ENCODE measurements at places on chromosomes 5 and 9.
A peak's percentile ranks its signal among the peaks of the same experiment; 100 is the strongest.

DNA sequence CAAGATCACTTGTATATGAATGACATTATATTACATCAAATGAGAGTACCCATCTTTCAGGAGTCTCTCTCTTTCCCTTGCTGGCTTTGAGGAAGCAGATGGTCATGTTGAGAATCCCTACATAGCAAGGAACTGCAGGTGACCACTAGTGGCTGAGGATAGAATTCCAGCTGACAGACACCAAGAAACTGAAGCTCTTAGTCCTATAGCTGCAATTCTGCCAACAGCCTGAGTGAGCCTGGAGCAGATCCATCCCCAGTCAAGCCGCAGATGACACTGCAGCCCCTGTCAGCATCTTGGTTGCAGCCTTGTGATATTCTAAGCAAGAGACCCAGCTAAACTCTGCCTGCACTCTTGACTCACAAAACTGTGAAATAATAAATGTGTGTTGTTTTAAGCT, 531.5 kb downstream of the CSNK1G3 start:
- DNase-seq: no peak

GRCh38 chr5:32421075-32421474, 23.5 kb downstream of the ZFR start:
- no peak for DNase-seq

GRCh38 chr9:119009249-119009648, 360.0 kb downstream of the BRINP1 start:
- DNase-seq: no peak

DNA sequence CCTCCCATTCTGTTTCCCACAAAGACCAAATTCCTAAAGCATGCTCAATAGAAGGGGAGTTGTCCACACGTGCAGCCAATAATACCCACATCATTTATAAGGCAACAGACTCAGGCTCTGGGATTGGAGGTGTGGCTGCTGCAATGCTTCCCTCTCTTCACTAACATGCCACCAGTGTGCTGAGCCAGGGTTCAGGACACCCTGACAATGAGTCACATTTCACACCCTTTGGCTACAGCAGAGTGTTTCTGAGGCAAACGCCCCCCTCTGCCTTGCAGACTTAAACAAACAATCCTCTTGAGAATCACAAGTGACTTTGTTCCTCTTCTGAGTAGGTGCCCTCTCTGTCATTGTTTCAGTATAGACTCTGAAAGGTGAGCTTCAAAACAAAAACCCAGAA, 189.3 kb upstream of the TLE4 start:
- no peak for DNase-seq

DNA sequence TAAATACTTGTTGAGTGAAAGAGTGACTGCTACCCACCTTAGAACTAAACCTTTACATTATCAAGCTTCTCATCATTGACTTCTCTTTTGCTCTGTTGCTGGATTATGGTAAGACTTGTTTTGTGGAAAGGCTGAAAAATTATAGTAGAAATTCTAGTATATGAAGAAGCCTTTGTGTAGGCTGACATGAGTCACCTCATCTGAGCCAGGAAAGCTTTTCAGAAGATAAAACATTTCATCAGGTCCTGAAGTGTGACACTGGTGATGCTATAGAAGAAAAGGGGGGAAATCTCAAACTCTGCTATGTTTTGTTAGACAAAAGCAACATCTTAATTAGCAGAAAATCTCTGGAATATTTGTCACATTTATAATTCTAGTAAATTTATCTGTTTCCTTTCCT, 18.4 kb upstream of the SLC44A1 start:
- DNase-seq: no peak

DNA sequence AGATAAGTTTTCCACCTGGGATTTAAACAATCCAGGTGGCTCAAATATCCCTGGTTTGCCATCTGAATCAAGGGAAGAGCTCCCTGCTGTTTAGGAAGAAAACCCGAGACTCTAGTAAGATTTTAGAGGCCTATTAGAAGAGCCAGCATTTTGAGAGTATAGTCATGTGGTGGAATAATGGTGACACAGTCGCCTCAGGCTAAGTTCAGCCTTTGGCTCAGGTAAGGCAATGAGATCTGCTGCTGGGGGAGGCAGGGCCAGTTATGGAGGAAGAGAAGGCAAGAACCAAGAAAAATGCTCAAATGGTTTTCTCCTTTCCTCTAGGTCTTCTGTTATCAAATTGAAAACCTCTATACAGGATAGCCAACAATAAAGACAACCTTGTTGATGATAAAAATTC, 16.2 kb downstream of the RAD1 start:
- no peak for DNase-seq

GRCh38 chr5:38013107-38013506, 173.3 kb upstream of the GDNF start:
- DNase-seq: no peak

DNA sequence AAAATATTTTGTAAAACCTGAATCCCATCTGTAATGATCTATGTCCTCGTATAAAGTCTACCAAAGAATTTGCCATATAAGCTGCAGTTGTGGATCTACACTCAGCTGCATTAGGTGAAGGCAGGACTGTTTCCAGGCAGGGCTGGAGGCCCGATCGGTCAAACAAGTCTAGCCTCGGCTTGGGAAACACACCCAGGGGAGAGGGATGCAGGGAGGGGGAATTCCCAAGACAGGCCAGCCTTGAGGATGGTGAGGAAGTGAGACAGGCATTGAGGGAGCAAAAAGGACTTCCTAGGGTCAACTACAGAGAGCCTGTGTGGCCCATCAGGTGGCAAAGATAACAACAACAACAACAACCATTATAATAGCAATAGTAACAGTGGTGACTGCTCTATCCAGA, 174.1 kb upstream of the FSTL4 start:
- DNase-seq: no peak

DNA sequence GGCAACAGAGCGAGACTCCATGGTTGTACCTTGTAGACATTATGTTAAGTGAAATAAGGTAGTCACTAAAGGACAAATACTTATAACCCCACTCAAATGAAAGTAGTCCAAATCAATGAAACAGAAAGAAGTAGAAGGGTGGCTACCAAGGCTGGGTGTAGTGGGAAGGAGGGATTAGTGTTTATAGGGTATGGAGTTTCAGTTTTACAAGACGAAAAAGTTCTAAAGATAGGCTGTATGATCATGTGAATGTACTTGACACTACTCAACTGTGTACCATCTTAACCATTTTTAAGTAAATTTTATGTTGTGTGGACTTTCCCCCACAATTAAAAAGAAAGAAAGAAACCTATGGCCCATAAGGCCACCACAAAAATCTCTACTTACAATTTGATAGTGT, 32.2 kb downstream of the ALDH7A1 start:
- DNase-seq: no peak

DNA sequence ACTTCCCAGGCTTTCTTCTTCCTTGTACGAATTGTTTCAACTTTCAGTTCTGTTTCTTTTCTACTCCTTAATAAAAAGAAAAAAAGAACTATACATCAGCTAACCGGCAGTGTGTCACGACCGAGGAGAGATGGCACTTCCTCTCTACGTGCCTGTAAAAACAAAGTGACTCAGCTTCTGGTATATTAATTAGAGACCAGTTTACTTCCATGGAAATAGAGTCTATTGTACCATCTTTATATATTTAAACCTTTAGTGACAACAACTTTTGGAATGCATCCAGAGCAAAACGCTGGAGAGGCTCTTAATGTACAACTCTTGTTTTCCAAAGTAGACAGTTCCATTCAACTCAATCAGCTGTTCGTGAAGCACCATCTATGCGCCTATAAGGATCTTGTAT, 94.5 kb upstream of the LIFR start:
- DNase-seq: no peak

- no peak for DNase-seq
These were observed 324.7 kb downstream of the FAM170A start for GRCh38 chr5:119954106-119954505.

- no peak for DNase-seq
These were observed 441.5 kb upstream of the CDH9 start for GRCh38 chr5:27479859-27480258.

DNA sequence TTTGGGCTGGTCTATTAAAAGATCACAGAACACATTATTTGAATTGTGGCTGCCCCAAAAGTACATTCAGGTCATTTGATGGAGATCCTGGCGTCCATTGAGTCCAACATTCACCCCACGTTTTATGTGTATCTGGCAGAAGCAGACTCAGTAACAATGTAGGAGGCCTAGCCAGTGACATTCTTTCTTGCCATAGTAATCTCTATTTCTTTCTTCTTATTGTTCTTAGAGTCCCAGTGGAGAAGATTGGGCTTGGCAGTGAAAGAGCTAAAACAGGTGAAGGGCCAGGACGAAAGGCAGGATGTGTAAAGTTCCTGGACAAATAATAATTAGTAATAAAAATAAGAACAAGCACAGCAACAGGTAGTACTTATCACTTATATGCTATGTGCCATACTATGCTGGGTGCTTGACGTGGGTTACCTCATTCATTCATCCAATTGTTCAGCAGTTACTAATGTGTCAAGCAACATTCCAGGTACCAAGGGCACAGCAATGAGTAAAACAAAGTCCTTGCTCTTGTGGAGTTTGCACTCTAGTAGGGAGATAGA, 12.6 kb upstream of the ANKH start:
- no peak for DNase-seq

GRCh38 chr9:81694541-81694940, 5.2 kb upstream of the TLE1 start:
- no peak for DNase-seq

DNA sequence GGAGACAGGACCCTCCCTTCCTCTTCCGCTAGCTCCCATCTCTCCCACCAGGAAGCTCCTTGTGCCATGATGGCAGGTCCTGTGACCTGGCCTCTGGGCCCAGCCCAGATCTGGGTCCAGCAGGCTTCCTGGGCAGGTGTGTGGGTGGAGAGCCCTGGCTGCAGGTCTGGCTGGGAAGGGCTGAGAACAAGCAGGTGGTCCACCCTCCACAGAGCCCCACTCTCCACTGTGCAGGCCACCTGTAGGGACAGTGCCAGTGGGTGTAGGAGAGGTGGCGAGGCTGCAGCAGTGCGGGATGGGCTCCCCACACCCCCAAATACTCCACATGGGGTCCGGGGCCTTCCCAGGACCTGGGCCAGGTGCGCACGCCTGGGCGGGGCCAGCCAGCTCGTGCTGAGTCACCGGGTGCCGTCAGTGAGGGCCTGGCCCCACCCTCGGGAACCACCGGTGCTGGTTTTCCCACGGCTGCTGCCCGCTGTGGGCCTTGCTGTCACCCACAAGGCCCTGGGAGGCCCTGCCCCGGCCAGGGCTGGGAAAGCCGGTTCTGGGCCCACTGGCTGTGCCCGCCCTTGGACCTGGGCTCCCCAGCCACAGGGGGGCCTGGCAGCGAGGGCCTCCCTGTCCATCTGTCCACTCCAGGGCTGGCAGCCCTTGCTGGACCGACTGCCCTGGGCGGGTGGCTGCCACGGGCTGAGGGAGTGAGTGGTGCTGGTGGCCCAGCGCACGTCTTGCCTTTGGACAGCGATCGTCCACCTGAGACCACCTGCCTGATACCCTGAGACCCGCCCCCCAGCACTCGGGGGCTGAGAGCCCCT, 9.3 kb upstream of the NRARP start:
- peak; percentile 70 for DNase-seq

GRCh38 chr9:33374190-33374589, 28.2 kb downstream of the AQP7 start:
- no peak for DNase-seq

DNA sequence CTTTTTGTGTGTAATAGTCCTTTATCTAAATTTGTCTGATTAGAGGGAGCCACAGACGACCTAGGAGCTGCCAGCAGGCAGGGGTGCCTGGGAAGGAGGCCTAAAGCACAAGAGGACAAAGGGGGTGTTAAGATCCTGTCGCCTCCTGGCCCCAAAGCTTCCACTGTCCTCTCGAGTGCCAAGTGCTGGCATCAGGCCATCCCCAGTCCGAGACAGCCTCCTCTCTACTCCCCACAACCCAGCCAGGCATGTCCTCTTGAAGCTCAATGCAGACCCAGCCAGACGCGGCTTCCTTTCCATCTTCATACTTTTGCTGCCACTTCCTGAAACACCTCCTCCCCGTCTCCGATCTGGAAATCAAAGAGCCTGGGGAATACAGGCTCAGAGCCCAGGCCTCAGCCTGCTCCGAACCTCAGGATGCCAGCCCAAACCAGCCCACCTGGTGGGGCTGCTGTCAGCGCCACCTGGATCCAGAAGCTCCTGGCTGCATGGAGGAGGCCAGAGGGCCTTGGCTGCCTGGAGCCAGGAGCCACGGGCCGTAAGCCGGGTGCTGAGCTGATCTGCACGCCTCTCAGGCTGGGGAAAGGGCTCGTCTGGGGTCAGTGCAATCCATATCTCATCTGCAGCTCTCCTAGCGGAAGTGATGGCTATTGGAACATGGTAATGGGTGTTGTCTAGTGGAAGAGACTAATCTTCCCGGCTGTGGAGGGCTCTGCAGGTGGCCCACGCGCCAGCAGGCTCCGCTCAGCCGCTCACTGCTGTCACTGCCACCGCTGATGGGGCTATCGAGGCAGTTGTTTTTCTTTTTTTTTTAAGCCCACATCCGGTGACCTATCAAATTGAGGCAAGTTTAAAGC, 60.2 kb upstream of the FUBP3 start:
- no peak for DNase-seq

DNA sequence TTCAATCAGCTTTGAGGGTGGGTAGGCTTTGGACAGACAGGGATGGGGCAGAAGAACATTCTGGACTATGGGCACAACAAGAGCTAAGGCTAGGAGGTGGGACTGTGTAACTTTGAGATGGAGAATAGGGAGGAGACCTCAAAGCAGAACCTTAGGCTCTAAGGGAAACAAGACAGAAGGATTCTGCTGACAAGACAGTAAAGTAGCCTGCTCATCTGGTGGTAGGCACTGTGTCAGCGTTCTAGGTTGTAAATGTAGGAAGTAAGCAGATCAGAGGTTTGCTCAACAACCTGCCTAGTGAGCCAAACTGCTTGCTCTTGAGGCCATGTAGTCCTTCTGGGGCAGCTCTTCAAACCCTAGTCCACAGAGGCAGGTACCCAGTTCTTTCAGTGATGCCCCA, 15.0 kb upstream of the IL12B start:
- DNase-seq: no peak

GRCh38 chr9:132912131-132912530, 32.3 kb downstream of the TSC1 start:
- no peak for DNase-seq

GRCh38 chr5:98320343-98320742, 453.1 kb upstream of the RGMB start:
- DNase-seq: no peak

DNA sequence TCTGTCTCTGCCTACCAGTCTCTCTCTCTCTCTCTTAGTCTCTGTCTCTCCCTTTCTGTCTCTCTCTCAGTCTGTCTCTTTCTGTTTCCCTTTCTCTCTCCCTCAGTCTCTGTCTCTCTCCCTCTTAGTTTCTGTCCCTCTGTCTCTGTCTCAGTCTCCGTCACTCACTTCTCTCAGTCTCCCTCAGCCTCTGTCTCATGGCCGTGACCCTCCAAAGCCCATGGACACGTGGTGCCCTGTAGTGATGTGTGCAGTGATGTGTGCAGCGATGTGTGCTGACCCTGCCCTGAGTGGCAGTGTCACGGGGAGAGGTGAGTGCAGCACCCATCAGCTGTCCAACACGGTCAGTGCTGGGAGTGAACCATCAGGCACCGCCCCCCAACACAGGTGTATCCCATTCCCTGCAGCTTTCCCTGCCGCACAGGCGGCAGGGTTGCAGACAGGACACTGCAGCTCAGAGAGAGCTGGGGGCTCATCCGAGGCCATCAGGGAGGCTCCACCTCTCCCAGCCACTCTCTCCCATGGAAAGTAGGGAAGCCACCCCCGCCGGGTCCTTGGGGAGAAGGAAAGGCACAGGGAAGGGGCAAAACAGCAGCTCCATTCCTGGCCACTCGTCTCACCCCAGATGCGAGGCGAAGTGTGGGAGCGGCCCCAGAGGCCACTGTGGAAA, 794 bp upstream of the LRRC14B start:
- DNase-seq: peak; percentile 75
